ENCODE measurements at places on chromosomes 1 and 21.

GRCh38 chr21:38352536-38353219 lies 95.9 kb downstream of the KCNJ15 start:
- peak; percentile 46 for DNase-seq

GRCh38 chr1:40930174-40930964 lies 49.1 kb upstream of the CTPS1 start:
- no peak for DNase-seq

- no peak for DNase-seq
These were observed 252.4 kb downstream of the TOMM20 start for GRCh38 chr1:234875953-234876855.

GRCh38 chr21:28106370-28106890 lies 886.2 kb downstream of the LTN1 start:
- no peak for DNase-seq

DNA sequence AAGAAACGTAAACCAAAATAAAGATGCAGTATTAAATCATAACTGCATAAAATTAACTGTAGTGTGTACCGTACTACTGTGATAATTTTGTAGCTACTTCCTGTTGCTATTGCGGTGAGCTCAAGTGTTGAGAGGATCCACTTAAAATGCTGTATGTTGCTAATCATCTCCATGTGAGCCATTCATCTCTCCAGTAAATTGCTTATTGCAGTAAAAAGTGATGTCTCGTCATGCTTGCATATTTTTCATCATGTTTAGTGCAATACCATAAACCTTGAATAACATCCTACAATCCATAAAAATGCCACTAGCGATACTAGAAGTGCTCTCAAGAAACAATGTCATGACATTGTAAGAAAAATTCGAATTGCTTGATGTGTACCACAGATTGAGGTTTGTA lies 66.3 kb downstream of the RAVER2 start:
- no peak for DNase-seq

- no peak for DNase-seq
These were observed 393.5 kb downstream of the CAMTA1 start for GRCh38 chr1:7178741-7179140.

DNA sequence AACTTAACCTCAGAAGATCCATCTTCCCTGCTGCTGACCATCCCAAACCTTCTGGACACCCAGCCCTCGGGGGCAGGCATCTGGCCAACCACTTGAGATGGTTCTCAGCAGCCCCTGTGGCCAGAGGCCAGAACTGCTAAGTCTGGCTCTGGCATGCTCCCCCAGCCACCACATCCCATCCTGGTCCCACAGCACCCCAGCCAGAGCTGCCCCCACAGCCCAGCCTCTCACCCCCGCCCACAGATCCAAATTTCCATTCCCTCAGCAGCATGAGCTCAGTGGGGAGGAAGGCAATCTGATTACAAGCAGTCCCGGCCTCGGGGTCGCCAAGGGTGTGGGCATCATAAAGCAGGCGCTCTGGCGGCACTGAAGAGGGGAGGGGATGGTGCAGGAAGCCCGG lies 45.6 kb downstream of the GLIS1 start:
- DNase-seq = no peak

DNA sequence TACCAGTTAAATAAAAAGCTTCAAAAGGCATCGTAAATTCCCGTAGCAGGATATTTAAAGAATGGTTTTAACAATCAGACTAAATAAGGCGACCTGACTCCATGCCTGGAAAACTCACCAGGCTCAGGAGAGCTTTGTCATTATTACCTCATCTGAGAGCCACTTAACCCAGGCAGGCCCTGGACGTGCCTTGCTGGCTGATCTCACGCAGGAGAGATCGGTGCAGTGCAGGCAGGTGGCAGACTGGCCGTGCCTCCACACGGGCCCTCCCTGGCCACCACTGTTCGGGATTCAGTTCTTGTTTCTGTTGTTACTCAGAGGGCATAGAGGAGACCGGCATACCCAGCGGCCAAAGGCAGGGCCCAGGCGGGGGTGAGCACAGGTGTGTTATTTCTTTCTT lies 6.4 kb downstream of the MT1HL1 start:
- DNase-seq = no peak

- DNase-seq = no peak
These were observed 262.0 kb downstream of the HMCN1 start for GRCh38 chr1:185996211-185996610.

DNA sequence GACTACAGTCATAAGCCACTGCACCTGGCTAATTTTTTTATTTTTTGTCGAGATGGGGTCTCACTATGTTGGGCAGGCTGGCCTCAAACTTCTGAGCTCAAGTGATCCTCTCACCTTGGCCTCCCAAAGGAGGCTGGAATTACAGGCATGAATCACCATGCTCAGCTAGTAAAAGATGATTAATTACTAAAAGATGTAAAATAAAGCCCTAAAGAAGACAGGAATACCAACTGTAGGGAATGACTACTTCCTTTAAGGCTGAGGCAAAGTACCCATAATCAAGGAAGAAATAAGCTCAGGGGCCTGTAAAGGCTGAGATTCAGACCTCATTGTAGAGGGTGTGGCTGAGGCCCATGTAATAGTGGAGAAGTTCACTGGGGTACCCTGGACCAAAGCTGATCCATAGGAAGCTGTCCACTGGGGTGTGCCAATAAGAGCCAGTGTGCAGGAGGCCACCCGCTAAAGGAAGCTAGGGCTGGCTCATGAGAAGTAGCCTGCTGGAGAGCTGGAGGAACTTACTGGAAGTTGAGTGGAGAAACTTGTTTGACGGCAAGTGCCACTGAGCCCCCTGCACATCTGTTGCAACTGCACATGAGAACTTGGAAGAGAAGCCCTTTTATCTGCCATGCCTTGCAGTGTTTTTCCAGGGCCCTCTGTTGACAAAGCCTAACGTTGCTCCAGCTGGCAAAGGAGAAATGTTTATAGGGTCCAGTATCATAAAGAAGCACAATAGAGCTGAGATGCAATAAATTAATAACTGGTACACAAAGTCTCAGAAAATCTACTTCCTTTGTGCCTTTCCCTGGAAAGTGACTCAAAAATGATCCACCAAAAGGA lies 17.8 kb upstream of the SERTAD4 start:
- DNase-seq = no peak

GRCh38 chr21:33975548-33976081 lies 60.0 kb upstream of the ATP5PO start:
- peak; percentile 49 for DNase-seq

GRCh38 chr1:119646521-119647227 lies 1.4 kb downstream of the ZNF697 start:
- DNase-seq = no peak

DNA sequence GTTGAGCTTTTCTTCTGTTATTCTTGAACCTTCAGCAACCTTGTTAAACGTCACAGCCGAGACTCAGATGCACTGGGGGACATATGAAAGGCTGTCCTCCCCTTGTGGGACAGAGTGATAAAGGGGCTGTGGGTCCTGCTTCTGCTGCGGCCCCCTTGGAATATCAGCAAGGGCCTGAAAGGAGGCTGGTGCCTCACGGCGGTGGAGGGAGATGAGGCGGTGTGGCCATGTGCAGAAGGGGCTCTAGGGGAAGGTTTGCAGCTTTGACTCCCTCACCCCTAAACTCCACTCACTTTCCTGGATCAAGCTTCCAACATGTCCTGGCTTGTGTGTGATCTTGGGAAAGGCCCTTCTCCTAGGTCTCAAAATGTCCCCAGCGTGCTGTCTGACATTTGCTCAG lies 270.7 kb upstream of the CSF3R start:
- no peak for DNase-seq

DNA sequence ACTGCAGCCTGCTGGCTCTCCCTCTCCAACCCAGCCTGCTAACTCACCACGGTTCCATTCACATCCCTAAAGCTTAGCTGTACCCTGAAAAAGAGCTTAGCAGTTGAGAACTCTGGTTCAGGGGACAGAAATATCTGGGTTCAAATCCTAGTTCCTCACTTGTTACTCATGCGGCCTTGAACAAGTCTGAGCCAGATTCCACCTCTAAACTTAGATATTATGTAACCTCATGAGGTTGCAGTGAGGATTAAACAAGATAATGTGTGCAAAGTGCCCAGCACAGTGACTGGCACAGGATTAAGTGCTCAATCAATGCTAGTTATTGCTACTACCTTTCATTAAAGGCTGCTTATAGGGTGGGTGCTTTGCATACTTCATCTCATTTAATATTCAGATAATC lies 41.3 kb upstream of the DHCR24 start:
- DNase-seq = no peak

GRCh38 chr1:221620437-221621384 lies 121.2 kb downstream of the DUSP10 start:
- DNase-seq = no peak

DNA sequence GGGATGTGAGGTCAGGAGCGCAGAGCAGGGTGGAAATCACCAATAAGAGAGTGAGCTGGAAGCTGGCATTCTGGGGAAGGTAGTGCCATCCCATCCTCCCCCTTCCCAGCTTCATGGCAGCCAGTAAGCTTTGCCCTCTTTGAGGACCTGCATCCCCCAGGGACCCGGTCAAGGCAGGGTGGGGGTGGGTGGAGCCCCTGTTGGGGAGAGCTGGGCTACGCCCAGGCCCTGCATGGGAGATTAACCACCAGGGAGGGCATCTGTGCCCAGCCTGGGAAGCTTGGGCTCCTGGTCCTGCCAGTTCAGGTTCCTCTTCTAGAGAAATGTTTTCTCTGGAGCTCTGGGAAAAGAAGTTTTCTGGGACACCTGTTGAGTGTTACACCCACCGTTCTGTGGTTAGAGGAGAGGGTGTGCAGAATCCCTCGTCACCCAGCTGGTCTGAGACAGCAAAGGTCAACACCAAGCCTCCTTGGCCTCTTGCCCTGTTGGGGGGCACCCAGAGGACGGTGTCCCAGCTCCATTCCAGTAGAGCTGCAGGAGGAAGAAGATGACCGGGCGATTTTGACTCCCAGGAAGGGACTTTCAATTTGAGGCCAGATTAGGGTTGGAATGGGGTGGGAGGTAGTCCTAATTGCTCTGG lies 30.1 kb upstream of the TENT5C start:
- no peak for DNase-seq

- DNase-seq = no peak
These were observed 37.4 kb downstream of the UBE4B start for GRCh38 chr1:10070206-10070605.

DNA sequence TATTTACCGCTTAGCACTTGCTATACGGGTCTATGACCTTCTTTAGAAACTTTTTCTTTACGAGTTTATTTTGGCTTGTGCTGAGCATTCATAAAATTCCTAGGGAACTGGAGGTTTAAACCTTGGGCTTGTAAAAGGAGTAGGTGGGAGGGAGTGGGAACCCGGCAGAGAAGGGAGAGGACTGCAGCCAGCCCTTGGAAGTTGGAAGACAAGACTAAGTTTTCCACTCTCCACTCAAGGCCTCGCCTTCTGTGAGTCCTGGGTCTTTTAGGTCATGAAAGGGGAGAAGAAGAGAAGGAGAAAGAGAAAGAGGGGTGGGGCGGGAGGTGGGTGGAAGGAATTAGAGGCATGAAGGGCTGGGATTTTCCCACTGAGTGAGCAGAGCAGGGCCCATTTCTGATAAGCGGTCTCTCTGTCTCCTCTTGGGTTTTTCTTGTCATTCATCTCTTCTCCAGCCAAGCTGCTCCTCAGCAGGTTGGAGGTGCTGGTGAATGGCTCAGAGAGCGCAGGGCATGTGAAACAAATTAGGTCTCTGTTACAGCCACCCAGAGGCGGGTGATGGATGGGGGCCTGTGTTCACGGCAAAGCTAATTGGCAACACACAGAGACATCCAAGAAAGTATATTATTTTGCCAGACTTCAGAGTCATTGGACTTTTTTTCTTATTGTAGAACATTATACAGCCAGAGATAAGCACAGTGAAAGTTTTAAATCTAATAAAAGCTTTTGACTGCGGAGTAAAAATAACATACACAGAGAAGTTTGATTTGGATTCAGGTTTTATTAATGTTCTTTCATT lies 247.3 kb downstream of the FOXD2 start:
- DNase-seq = no peak

GRCh38 chr1:6270401-6270800 lies 9.5 kb upstream of the GPR153 start:
- DNase-seq = no peak

DNA sequence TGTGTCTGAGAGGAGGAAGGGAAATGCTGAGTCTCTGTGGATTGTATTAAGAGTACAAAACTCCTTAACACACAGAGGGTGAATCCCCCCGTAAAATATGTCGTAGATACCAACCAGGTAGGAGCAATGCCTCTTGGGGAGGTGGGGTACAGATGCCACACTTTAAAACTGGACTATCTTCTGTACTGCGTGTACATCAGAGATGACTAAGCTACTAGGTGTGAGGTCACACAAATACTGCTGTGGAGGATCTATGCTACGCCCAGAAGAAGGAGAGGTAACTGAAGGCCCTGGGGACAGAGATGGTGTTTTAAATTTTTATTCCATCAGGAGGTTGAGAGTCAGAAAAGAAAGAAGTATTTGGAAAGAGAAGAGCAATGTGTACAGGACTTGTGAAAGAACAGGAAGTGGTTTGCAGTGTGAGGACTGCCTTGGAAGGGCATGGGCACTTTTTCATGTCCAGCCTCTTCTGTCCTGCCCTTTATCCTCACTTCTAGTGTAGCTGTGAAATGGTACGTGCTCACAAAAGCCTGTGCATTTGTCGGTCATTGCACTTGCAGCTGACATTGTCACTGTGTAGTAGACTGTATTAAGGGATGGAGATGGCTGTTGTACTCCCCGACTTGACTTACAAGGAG lies 287.8 kb upstream of the CHRM3 start:
- no peak for DNase-seq

- no peak for DNase-seq
These were observed 106.7 kb downstream of the DPYD start for GRCh38 chr1:97814121-97814520.

GRCh38 chr1:87927391-87928280 lies 599.0 kb downstream of the LMO4 start:
- no peak for DNase-seq

DNA sequence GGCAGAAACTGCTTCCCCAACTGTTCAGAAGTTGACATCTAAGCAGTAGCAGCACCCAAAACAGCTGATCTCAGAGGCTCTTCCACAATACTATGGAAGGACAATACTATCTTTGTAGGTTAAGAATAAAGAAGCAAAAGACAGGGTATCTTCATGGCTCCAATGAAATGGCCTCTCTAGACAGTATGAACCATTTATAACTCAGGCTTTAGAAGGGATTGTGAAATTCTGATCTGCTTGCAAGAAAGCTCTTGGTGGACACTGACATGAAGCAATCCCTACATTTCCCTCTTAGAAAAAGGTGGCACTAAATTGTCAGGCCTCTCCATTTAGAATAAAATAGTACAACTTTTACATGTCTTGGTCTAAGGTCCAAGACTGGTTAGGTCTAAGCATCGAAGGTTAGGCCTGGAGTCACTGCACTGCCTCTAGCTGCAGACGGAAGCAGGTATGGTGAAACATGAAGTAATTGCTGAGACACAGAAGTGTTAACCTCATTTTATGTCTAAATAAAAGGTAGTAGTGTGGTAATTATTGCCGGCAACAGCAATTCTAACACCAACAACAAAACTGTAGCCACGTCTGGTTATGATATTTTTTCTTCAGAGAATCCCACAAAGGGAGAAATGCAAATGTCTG lies 50.6 kb upstream of the HP1BP3 start:
- no peak for DNase-seq

GRCh38 chr1:235552146-235552716 lies 48.0 kb upstream of the B3GALNT2 start:
- DNase-seq = no peak

- DNase-seq = peak; percentile 47
These were observed 834 bp upstream of the ELF3 start for GRCh38 chr1:202009326-202010179.

- no peak for DNase-seq
These were observed 1.1 kb upstream of the THEM5 start for GRCh38 chr1:151854658-151855057.

Measured in activated CD4-positive, alpha-beta T cell treated with anti-CD3 and anti-CD28 coated beads, Interleukin-2, amount 50 U/mL, for 4 hours (primary cell).